ENCODE measurements at places on chromosomes 11 and 22.
A peak's percentile ranks its signal among the peaks of the same experiment; 100 is the strongest.

DNA sequence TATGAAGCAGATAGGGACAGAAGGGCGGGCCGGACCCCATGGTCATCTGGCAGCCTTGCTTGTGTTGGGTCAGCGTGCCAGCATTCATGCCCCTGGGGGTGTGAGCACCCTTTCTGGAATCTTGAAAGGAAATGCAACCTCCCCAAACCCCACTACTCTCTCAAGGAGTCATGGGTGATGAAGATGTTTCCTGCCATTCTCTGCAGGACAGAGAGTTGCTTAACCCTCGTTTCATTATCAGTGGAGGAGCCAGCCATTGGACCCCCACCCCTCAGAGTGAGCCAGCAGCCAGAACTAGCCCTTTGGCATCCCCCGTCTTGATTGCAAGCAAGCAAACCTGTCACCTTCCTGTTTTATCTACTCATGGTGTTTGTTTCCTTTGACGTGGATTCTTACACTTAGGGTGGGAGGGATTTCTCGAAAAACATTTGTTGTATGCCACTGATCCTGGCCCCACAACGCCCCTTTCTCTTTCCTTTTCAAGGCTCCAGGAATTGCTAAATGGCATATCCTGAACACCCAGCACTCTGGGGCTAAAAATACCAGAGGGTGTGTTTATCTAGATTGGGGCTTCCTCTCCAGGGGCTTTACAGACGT lies 258.3 kb downstream of the ETS1 start:
- DNase-seq = no peak

GRCh38 chr22:24445481-24446259 lies 18.3 kb downstream of the ADORA2A start:
- no peak for DNase-seq

DNA sequence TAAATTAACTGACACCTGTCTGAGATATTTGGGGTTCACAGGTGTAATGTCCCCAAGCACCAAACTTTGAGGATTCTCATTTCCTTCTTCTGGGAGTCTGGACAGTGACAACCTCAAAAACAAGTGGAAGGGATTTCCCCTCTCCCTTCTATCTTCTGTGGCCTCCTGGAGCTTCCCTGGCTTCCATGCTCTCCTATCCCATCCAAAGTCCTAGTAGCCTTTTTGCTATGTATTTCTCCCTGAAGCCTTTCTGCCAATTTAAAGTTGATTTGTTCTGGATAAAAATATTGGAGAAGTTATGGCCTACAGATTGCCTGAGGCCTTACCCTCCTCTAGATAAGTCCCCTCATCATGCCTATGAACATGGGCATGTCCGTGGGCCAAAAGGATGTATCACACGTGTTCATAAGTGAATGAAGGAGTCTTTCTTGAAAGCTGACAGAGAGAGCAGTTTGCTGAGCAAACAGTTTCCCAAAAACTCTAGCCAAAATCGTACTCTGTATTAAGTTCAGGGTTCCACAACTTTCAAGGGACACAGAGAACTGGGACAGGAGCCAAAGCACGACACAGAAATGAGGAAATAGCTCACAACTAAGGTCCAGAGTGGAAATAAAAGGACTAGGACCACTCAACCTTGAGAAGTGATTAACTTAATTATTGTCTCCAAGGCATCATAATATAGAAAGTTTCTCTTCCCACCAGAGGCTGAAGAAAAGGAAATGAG lies 6.7 kb downstream of the HEPACAM start:
- no peak for DNase-seq

GRCh38 chr22:43743131-43743530 lies 69.0 kb downstream of the EFCAB6 start:
- no peak for DNase-seq

DNA sequence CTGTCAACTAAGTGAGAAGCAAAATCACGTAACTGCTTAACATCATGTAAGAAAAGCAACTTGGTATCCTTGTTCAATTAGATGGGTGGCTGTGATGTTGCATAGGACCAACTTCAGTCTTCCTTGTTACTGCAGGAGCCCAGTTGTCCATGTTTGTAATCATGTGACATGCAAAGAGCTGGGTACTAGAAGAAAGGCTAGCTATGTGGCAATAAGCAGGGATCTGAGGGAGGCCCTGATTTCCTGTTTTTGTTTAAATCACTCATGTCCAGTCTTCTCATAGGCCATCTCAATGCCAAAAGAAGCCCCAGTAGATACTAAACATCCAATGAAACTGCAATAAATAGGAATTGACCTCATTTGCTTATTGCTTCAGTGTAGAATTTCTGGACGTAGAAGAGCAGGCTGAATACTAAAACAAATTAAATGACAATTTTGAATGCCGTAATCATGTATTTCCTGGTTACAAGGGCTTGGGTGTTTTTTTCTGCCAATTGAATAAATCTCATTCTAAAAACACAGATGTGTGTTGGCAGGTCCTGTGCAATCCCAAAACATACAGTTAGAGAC lies 140.8 kb upstream of the ARHGAP20 start:
- no peak for DNase-seq

DNA sequence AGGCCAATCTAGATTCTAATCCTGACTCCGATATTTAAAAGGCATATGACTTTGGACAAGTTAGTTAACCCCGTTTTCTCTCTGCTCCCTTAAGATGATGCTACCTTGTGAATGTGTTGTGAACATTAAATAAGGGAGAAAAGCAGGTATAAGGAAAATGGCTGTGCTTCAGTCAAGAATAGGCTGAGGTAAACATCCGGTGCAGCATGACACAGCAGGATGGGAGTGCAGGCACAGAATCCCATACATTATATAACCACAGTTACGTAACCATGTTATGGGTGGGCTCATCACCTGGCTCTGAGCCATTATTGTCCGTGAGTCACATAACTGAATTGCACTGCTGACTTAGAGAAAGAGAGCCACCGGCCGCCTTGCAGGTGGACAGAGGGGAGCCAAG lies 382.2 kb upstream of the ANO5 start:
- DNase-seq = no peak

DNA sequence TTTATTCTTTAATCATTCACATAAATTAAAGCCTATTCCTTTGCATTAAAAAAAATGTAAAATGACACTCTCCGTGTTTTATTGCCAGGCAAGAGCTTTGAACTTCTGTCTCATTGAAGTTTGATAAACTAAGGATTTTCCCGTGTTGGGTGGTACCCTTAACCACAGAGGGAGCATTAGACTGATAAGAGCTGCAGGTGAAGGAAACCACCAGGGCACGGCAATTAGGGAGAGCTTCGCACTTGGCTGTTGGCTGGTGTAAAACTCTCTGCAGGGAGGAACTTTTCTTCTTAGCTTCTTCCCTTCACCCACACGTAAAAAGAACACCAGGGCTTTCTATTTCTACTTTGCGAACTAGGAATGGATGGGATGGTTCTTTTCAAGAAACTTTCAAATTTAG lies 47.0 kb downstream of the CSTPP1 start:
- no peak for DNase-seq

DNA sequence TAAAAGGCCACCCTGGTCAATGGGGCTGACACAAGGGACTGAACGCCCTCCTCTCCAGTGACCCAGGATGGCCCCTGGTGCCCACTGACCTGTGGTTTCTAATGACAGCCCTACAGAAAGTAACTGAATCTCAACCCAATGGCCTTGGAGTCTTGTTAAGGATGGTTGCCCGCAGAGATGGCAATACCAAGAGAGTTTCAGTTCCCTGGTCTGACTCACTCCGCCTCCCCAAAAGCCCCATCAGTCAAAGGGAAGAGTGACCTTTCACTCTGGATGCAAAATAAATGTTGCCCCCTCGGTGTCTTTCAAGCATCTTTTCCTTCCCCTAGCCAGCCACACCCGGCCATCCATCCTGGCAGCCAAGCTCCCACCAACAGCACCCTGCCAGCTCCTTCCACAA lies 57.7 kb upstream of the ISX start:
- DNase-seq = peak; percentile 41

- no peak for DNase-seq
Observed at GRCh38 chr11:3123761-3124733, 41.1 kb downstream of the OSBPL5 start.

DNA sequence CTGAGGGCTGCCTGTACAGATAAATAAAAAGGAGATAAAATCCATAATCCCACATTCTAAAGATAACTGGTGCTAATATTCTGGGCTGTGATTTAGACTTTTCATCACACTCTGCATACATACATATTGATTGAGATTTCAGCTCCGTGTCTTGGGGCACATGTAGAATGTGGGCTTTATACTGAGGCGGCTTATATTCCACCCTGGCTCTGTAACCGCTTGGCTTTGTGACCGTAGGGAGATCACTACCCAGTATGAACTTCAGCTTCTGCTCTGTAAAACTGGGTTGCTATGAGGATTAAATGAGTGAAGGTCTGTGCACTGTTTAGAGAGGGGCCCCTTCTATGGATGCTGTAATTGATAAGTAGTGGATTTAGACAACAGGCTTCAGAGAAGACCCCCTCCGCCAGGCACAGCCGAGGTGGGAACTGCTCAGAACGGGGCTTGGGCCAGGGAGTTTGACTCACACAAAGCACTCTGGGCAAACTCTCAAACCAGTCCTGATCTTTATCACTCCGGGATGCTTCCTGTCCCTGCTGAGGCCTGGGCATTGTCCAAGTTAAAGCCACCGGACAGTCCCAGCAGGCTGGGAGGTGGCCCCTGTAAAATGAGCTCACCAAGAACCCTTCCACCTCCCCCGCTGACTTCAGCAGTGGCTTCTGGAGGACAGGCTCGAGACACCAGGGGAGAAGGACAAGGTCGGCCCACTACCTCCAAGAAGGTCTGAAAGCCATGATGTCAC lies 17.2 kb downstream of the KIAA1671 start:
- no peak for DNase-seq

DNA sequence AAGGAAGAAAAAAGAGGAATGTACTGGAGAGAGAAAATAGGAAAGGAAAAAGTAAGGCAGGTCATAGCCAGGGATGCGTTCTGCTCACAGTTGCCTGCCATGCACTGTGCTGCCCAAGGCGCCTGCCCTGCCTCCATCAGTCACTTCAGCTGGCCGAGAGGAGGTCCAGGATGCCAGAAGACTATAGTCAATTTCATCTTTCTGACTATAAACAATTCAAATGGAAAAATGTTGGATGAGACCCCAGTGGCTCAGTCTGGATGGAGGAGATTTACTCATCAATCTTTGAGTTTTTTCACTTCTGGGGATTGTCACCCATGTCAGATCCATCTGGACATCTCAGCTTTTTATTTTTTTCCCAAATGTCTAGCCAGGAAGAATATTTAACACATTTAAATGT lies 36.7 kb upstream of the CLMP start:
- no peak for DNase-seq

GRCh38 chr22:47276450-47276820 lies 514.0 kb downstream of the TBC1D22A start:
- DNase-seq = no peak

DNA sequence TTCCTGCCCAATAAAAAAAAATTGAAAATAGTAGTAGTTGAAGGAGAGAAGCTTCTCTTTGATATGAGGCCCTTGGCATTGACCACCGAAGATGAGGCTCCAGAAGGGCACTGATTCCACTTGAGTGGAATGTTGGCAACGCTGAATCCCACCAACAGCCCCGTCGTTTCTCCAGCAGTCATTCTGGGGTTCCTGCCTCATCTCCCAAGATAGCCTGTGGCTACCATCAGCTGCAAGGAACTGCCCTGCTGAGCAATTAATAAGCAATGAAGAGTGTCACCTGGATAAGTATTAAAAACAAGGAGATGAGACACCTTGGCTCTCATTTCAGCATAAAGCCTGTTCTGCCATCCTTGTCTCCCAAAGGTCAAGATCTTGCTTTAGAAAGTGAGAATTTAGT lies 144.1 kb downstream of the CSNK2A3 start:
- no peak for DNase-seq

DNA sequence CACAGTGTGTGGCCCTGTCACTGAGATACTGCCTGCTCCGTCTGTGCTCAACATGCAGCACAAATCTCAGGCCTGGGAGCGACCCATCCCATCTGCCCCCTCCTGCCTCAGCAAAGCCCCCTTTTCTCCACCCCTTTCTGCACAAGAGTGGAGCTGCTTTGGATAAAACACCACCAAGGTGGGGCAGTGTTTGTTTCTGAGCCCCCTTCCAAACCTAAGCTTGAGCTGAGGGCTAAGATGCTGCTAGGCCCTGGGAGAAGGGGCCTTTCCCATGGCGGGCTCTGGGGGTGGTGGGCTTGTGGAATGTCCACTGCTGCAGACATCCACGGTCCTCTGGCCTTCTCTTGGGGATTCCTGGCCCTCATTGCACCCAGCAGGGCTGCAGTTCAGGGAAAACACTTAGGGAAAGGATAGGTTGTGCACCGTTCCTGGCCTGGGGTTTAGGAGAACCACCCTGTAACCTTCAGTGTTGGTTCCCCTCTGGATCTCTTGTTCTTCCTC lies 594.1 kb downstream of the TBC1D22A start:
- DNase-seq = no peak

GRCh38 chr11:125743681-125744080 lies 2.4 kb upstream of the PATE1 start:
- DNase-seq = no peak

DNA sequence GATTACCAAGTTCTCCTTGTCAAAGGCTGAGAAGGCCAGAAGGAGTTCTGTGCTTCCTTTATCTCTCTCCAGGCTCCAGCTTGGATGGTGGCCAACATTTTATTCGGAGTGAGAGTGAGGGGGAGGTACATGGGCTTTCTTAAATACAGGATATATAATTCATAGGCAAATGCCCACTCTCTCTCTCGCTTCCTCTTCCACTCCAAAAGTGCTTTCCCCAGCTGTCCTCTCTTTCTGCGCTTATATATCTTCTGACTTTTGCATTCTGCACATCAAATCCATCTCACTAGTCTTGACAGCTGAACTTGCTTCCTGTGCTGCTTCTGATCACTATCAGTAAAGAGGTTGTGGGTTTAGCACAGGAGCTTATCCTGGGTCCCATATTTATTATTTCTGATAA lies 125.4 kb upstream of the ARHGAP20 start:
- no peak for DNase-seq

DNA sequence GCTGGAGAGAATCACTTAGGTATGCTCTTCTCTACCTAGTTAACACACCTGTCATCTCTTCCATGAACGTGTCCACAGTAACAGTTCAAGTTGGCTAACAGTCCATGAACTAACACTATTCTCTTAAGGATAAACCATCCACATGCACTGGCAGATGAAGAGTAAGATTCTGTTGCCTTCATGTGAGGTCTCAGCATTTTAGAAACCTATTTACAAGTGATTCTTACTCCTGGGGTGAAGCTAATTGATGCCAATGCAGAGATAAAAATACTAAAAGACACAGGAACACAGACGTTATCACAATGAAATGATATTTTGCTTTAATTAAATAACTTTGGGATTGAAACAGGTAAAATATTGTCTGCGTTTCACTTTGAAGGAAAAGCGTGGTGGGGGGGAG lies 1.3 kb downstream of the LRRC4C start:
- DNase-seq = no peak

GRCh38 chr11:7272373-7272772 lies 20.7 kb downstream of the SYT9 start:
- DNase-seq = no peak

GRCh38 chr11:70303070-70303469 lies 32.6 kb downstream of the PPFIA1 start:
- DNase-seq = no peak

Data from GM12878 (cell line).